ENCODE measurements at places on chromosomes 1 and 21.

DNA sequence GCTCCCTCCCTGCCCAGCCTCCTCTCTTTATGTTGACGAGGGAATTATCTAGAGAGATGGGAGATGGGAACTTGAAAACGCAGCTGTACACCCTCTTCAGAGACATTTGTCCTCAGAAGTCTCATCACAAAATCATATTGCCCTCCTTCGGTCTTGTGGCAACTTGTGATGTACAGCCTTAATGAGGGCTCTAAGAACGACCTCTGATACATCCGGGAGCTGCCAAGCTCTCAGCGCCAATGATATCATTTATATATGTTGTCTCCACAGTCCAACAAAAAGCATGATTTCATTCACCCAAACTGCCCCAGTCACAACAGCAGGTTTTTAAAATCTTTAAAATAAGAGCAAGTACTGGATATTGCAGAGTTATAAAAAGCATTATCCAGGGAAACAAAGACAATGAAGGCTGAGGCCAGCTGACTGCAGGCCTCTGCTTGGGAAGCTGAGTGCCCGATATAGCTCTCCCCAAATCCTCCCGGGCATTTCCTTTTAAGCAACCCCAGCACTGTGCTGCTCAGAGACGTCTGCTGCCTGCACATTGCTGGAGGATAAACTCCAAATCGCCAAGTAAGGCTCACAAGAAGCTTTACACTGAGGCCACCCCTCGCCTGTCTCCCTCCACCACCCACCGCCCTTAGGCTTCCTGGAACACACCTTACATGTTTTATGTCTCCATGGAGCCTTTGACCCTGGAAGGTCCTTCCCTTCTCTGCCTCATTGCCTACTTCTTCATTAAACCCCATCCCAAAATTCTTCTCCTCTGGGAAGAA, 236.1 kb downstream of the C1orf94 start:
- DNase-seq, result no peak

GRCh38 chr1:21671915-21672314, 2.8 kb upstream of the RAP1GAP start:
- DNase-seq, result no peak

DNA sequence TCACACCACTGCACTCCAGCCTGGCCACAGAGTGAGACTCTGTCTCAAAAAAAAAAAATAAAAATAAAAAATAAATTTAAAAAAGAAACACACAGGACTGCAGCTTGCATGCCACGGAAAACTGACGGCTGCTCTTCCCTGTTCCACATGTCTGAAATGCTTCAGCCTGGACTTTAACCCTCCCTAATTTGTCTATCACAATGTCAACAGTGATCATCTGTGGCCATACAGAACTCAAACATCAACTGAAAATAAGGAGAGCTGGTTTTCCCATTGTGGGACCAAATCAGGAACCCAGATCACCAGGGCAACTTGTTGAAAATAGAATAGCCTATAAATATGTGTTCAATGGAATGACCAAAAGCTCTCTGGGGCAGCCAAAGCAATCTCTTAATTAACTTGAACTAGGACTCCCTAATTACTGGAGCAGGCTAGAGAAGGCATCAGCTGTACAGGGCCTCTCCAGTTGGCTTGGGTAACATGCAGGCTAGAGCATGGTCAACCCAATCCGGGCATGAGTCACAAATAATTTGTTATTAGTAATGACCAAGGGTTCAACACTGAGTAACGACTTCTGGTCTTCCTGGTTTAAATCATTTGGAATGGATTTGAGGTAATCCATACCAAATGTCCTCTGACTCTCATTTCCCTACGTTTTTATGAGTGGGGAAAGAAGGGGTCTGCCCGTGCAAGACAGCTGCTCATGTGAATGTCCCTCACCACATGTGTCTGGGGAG, 62.7 kb upstream of the KAZN start:
- no peak for DNase-seq

GRCh38 chr1:178646821-178647220, 78.2 kb upstream of the RALGPS2 start:
- DNase-seq, result no peak

DNA sequence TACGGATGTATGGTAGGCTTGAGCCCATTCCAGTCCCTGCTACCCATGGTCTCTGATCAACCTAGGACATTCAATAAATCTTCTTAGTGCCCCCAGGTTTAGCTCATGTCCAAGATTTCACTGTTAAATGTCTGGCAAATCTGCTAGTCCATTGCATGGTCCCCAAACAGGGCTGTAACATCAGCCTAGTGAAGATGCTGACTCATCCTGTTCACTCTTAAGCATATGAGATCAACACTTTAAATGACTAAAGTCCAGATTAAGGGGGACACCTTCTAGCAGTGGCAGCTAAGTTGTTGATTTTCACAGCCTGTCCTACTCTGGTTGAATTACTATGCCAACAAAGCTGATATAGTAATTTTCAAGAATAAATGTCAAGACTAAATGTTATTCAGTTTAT, 46.5 kb upstream of the NUF2 start:
- DNase-seq, result no peak

- no peak for DNase-seq
Observed at GRCh38 chr1:119327094-119327449, 41.5 kb upstream of the HAO2 start.

GRCh38 chr1:167805041-167805556, 83.3 kb downstream of the MPZL1 start:
- peak; percentile 41 for DNase-seq

DNA sequence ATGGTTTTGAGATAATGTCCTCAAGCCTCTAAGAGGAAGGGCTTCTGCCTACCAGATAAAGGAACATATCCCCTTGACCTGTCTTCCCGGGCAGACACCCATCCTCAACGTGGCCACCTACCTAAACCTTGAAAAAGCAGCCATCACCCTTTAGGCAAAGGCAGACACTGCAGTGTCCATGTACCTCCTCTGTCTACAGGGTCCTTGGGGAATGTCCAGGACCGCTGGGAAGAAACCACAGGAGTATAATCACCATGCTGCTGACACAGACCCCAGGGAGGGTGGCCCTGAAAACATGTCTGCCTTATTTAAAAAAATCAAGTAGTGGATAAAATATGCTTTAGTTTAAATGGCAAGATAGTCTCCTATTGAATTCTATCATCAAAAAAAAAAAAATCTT, 16.6 kb downstream of the BCAR3 start:
- no peak for DNase-seq

- no peak for DNase-seq
Observed at GRCh38 chr1:99004861-99005442, at the start of gene PLPPR5. PLPPR5 (minus strand) TSS chr1:99004861; CDS start chr1:99004671, 190 bp downstream.

- no peak for DNase-seq
Observed at GRCh38 chr1:168466092-168466713, 77.6 kb downstream of the XCL2 start.

GRCh38 chr1:99306644-99307043, 42.4 kb downstream of the PLPPR4 start:
- no peak for DNase-seq

DNA sequence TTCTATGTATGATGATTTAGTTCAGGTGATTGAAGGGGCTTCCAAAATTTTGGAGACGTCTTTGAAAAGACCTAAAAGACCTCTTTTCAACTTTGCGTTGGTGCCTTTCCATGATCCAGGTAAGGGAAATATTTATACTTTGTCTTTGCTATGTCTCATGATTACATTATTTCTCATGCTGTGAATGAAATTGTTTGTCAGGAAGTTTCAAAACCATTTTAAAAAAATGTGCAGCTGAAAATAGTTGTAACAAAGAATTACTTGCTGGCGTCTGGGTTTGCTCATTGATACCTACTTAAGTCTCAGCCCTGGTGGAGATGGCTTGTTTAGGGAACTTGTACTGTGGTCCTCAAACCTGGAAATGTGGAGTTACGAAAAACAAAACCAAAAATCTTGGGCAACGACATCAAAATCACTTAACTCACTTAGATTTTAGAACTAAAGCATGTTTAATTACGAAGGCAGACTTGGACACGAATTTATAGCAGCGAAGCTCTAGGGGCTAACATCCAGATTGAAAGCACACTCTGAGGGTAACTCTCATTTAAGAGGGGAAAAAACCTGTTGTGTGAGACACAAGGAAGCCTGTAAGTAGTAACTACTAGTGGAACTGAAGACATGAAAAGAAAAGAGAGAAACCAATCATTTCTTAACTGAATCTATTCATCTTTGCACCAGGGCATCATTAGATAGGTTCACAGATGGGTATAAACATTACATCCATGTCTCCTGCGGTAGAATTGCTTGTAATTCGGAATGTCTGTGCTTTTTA, 924 bp downstream of the HMCN1 start:
- no peak for DNase-seq

DNA sequence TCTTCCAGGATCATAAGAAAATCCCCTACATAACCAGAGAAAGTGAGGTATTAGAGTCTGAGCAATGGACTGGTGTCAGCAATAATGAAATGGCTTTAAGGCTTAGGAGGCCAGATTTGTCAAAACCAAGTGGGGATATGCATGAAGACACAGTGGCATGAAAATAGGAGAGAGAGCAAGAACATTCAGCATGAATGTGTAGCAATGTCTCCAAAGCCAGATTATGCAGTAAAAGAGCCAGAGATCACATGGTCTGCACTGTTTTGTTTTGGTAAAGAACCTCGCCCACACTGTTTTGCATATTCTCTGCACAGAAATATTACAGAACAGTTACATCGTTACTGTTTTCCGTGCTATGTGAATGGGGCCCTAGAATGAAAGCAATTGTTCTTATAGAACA, 589.4 kb downstream of the PLPP3 start:
- no peak for DNase-seq

GRCh38 chr1:109249654-109250401, 489 bp downstream of the CELSR2 start:
- DNase-seq, result no peak

DNA sequence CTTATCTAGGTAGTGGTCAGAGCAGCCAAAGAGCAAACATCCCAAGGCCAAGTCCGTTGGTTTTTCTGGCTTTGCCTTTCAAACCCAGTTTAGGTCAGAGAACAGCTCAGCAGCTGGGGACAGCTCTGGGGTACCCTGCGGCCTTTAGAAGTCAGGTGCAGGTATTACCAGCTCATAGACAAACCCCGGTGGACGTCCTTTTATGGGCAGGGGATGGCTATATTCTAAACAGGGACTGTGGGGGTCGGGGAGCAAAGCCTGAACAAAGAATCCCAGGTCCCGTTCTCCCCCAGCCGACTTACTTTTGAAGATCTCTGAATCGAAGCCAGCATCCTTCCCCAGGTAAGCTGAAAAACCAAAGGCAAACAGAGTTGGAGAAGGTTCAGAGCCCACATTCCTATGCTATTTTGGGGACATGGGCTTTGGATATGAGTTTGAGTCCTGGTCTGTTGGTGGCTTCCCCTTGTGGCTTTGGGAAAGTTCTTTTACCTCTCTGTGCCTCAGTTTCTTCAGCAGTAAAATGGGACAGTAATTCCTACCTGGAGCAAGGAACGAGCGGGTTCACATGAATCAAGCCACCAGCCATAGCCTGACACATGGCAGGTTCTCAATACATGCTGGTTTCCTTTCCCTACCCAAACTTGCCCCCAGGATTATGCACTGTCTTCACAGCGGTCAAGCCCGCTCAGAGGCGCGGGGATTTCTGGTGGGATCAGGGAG, 16.6 kb downstream of the MYOM3 start:
- DNase-seq, result no peak

DNA sequence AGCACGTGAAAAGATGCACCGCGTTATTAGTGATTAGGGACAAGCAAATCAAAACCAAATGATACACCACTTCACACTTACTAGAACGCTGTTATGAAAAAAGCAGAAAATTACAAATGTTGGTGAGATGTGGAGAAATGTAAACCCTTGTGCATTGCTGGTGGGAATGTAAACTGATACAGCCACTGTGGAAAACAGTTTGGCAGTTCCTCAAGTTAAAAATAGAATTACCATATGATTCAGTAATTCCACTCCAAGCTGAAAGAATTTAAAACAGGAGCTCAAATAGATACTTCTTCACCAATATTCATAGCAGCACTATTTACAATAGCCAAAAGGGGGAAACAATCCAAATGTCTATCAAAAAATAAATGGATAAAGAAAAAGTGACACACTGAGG, 10.3 kb upstream of the EVI5 start:
- DNase-seq, result no peak

DNA sequence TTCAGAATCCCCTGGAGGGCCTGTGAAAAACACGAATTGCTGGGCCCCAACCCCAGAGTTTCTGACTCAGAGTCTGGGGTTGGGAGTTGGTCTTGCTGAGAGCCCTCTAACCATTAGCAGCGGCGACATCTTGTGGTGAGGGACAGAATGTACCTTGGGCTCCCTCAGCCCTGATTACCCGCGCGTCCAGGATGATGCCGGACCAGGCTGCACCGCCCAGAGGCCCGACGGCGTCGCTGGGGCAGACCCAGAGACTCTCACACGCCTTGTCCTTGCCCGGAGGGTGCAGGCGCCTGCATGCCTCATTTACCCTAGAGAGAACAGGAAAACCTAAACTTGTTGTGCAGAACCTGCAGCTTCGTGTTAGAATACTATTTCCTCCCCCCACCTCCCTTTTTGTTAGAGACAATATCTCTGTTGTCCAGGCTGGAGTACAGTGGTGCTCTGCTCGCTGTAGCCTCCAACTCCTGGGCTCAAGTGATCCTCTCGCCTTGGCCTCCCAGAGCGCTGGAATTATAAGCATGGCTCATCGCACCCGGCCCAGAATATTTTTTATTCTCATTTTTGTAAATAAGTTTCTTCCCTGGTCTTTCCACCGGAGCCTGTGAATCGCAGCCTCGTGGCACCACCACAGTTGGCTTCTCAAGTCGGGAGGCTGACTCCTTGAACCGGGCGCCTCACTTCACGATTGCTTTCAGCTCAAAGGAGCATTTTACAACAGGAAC, 22.2 kb upstream of the RD3 start:
- DNase-seq, result peak; percentile 69

DNA sequence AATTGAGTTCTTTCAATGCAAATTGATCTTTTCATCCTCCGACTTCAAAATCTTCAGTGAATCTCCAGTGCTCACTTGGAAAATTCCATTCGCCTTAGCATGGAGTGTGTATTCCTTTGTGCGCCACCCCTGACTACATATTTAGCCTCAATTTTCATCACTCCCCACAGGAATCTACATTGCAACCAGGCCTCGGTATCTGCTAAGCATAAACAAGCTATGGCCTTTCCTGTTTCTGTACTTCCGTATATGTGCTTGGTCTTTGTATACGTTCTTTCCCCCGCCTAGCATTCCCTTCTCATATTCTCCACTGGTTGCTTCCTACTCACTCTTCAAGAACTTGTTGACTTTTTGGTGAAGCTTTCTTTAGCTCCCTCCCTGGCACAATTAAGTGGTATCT, 470.8 kb downstream of the LMO4 start:
- DNase-seq, result no peak

DNA sequence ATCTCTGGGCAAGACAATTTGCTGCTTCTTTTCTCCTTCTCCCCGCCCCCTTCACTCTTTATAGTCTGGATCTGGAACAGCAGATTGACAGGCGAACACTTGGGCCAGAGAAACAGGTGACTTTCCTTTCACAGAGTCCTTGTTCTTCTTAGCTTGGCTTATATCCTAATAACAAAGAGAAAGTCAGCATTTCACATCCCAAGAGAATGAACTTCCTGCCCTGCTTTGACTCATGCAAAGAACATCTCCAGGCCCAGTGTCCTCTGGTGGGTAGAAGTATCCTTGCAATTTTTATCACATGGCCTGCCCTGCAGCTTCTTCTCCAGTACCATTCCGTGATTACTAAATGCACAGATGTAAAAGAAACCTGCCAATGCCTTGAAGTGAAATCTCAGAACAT, 764.4 kb downstream of the ADGRL2 start:
- DNase-seq, result no peak

Measured in CD4-positive, alpha-beta T cell treated with Interleukin-1 beta for 1 hour (primary cell).